NCI-H510A treated with DMSO at 0.1 percent for 48 hours (cell line): ENCODE measurements at places on chromosomes 7 and 10.

GRCh38 chr10:73998929-73999691 lies 1.2 kb downstream of the VCL start:
- DNase-seq = peak; percentile 51

DNA sequence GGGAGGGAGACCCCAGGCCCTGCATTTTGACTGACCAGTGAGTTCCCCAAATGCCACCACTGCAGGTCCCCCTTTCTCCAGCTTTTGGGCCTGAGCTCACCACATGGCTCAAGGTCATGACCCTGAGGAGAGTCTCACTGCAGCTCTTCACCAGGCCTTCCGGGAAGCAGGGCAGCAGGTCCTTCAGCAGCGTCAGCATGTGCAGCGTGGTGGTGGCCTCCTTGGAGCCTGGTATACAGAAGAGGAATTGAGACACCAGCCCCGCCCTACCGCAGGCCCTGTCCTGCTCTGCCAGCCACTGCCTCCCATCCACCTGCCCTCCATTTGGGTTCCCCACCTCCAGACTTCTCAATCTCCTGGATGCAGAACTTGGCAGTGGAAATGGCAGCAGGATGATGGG lies 13.0 kb downstream of the RRP12 start:
- no peak for DNase-seq

- no peak for DNase-seq
These were observed 524.0 kb upstream of the KCND2 start for GRCh38 chr7:119748991-119749390.

DNA sequence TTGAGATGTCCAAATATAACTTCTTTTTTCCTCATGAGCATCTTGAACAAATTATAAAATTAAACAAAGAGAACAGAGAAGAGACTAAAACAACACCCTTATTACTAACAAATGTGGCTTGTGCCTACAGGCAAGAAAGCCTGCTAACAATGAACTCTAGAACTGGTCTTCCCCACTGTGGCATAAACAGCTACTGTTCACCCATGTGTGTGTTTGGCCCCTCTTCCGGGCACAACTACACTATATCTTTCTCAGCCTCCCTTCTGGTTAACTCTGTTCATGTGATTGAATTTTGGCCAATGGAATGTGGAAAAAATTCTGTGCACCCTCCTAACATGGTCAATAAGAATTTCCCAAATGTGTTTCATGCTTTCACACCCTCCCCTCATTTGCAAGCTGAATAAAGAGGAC lies 117.0 kb downstream of the KBTBD2 start:
- DNase-seq = no peak

DNA sequence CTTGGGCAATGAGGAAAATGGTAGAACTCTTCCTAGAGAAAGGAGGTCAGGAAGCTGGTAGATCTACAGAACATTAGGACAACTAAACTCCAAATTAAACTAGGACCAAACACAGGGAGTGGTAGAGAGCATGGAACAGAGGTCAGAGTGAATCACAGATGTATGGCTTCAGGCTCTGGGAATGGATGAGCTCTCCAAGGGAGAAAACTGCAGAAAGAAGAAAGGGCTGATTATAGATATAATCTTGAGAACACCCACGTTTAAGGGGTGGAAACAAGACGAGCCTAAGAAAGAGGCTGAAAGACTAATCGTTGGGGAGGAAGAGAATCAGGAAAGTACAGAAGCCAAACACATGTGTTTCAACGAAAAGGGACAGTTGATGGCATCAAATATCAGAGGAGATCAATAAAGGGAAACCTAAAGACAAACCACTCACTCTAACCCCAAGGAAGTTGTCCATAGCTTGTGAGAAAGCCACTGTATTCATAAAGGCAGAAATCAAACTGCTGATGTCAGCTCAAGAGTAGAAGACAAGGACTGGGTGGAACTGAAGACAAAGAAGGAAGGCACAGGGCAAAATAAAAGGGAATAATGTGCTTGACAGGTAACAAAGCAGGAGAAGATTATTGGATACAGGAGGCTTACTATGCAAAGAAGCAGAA lies 41.4 kb downstream of the NUDCD3 start:
- DNase-seq = no peak

DNA sequence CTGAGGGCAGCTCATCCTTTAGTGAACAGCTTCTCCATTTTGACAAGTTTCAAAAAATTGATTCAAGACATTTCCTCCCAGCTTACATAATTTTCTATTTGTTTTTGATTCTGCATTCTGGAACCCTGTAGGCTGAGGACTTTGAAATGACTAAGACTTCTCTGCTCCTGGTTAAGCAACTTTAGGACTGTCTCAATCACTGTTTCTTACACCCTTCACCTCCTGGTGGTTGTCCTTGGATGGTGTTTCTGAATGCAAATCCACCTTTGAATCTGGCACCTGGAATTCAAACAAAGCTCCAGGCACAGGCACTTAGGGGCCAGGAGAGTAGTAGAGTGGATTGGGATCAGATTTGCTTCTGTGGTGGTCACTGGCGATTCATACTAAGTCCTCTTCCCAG lies 595.5 kb downstream of the LRMDA start:
- no peak for DNase-seq

DNA sequence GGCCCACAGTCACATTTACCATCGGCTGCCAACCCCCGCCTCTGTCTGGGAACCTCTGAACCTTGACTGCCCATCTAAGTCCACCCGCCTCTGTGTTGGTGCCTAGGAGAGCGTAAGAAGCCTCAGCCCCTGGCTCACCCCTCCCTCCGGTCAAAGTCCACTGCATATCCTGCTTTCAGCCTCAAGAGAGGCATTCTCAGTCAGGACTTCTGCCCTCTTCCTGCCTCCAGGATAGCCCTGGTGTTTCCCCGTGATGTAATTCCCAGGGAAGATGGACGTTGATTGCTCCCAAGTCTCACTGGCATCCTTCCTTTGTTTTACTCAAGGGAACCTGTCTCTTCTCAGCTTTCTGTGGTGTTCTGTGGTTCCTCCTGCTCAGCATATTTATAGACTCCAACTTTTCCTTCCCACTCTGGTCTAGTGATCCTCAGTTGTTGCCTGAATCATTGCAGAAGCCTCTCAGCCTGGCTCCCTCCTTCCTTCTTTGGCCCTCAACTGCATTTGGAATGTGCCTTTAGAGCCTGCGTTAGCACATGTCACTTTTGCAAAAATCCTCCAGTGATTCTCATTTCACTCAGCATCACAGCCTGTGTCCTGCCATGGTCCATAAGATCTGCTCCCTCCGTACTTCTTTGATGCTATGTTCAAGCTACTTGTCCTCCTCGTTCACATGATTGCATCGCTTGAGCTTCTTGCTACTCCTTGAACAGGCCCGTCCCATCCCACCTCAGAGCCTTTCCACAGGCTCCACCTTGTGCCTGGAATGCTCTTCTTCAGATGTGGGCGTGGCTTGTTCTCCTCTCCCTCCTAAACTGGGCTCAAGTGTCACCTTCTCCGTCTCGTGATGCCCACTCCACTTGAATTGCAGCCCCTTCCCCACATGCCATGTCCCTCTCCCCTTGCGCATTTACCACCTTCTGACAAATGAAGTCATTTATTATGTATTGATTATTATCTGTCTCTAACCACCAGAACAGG lies 124.2 kb downstream of the PLPP4 start:
- DNase-seq = no peak

- no peak for DNase-seq
These were observed 128.9 kb upstream of the PLXNA4 start for GRCh38 chr7:132705146-132705545.

DNA sequence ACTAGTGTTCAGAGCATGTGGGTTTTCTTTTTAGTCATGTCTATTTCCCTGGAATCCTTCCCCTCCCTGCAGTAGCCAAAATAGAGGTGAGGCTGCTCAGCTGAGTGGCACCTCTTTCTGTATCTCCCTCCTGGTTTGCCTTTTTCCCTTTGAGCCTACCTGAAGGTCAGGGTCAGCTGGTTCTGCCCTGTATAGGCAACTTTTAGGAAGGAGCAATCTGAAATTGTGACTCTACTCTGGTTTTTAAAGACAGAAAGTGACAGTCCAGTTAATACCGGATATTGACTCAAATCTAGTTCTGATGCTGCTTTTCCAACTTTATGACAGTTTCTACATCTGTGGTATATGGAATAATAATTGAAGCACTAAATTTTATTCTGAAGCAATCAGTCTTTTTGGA lies 26.0 kb downstream of the CCM2 start:
- no peak for DNase-seq

GRCh38 chr10:23190872-23191763 lies 994 bp upstream of the PTF1A start:
- no peak for DNase-seq

- no peak for DNase-seq
These were observed 33.8 kb downstream of the HIP1 start for GRCh38 chr7:75704928-75705327.
